Right atrium auricular region (tissue), 2 donors: ENCODE measurements at places on chromosomes 12 and 14. TPM values are rescaled to one million over a fixed set of nuclear protein-coding genes. Genes with fewer than 3 reads are reported as not detected.

DNA sequence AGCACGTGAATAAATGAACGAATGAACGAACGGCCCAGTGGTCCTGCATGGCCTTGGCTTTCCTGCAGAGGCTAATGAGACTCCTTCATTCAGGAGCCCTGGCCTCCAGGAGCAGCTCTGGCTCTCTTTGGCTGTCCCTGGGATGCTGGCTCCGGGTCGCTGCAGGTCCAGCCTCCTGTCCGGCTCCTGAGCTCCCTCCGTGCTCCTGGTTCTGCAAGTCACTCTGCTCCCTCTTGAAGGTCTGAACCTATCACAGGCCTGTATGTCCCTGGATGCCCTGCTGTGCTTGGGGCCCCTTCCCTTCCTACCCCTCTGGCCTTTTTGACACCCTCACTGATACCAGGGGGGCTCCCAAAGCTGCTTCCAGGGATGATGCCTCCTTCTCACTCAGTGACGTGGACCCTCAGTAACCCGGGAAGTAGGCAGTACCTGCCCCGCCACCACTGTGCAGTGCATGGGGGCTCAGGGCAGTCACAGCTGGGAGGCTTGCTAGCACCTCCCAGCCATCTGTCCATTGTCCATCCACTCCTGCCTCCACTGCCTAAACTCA lies 133.7 kb upstream of the C14orf180 start:
- DNase-seq: peak; percentile 21
- H3K4me3 ChIP-seq: no peak overlapping the region
- no peaks in the 10 kb centered on the region for H3K27me3 ChIP-seq
- H3K4me1 ChIP-seq: no peaks in the 10 kb centered on the region
- H3K27ac ChIP-seq: no peak overlapping the region

DNA sequence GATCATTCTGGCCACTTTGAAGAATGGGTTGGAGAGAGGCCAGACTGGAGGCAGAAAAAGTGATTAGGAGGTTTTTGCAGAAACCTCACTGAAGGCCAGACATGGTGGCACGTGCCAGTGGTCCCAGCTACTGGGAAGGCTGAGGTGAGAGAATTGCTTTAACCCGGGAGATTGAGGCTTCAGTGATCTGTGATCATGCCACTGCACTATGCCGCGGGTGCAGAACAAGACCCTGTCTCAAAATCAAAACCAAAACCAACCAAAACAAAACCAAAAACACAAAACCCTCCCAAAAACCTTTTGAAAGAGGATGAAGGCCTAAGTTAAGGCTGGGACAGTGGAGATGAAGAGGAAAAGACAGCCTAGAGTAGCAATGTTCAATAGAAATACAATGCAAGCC lies 15.2 kb upstream of the CFAP54 start:
- no peak for DNase-seq
- H3K4me1 ChIP-seq: no peaks in the 10 kb centered on the region
- no peaks in the 10 kb centered on the region for H3K36me3 ChIP-seq
- H3K27me3 ChIP-seq: no peaks in the 10 kb centered on the region

GRCh38 chr12:126069549-126070165 lies 1004.4 kb downstream of the AACS start:
- H3K27me3 ChIP-seq: no peaks in the 10 kb centered on the region
- no peaks in the 10 kb centered on the region for H3K4me1 ChIP-seq
- DNase-seq: no peak
- H3K36me3 ChIP-seq: no peaks in the 10 kb centered on the region
- no peak overlapping the region for H3K4me3 ChIP-seq
- no peak overlapping the region for H3K27ac ChIP-seq

- no peak for DNase-seq
- H3K4me3 ChIP-seq: no peak overlapping the region
- no peaks in the 10 kb centered on the region for H3K4me1 ChIP-seq
Measured at GRCh38 chr12:99513066-99513465, 134.5 kb upstream of the GARIN6 start.

LRP6 gene
- 21.3 TPM for total RNA-seq

- H3K4me3 ChIP-seq: no peak overlapping the region
- no peak overlapping the region for H3K27ac ChIP-seq
Measured at GRCh38 chr14:36658123-36659009, 3.3 kb upstream of the PAX9 start.

GRCh38 chr12:122312926-122313325 lies 46.6 kb upstream of the VPS33A start:
- H3K4me3 ChIP-seq: no peak overlapping the region
- peaks cover 61% of the 10 kb centered on the region for H3K36me3 ChIP-seq
- no peak for DNase-seq

DNA sequence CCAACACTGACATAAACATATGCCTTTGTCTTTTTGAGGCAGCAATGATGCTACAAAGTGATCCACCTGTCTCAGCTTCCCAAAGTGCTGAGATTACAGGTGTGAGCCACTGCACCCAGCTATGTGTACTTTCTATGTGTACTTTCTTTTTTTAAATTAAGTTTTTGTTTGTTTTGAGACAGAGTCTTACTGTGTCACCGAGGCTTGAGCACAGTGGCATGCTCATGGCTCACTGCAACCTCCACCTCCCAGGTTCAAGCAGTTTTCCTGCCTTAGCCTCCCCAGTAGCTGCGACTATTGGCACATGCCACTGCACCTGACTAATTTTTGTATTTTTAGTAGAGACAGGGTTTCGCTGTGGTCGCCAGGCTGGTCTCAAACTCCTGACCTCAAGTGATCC lies 172.5 kb upstream of the ALG10B start:
- H3K4me1 ChIP-seq: no peaks in the 10 kb centered on the region
- no peak overlapping the region for H3K4me3 ChIP-seq
- no peaks in the 10 kb centered on the region for H3K27me3 ChIP-seq
- no peaks in the 10 kb centered on the region for H3K36me3 ChIP-seq
- no peak overlapping the region for H3K27ac ChIP-seq
- DNase-seq: no peak

- no peaks in the 10 kb centered on the region for H3K4me1 ChIP-seq
- H3K27ac ChIP-seq: no peak overlapping the region
- no peak overlapping the region for H3K4me3 ChIP-seq
- no peaks in the 10 kb centered on the region for H3K36me3 ChIP-seq
- no peak for DNase-seq
Measured at GRCh38 chr14:80017795-80018194, 193.5 kb downstream of the DIO2 start.

- H3K36me3 ChIP-seq: no peaks in the 10 kb centered on the region
- no peak overlapping the region for H3K4me3 ChIP-seq
- no peak overlapping the region for H3K27ac ChIP-seq
- H3K27me3 ChIP-seq: no peaks in the 10 kb centered on the region
- no peaks in the 10 kb centered on the region for H3K4me1 ChIP-seq
- no peak for DNase-seq
Measured at GRCh38 chr12:132218527-132218875, 74.2 kb downstream of the NOC4L start.

CELA1 gene
- total RNA-seq: not detected

SLC6A13 gene
- total RNA-seq: 2.1 TPM

KLRF1 gene
- not detected for total RNA-seq

DNA sequence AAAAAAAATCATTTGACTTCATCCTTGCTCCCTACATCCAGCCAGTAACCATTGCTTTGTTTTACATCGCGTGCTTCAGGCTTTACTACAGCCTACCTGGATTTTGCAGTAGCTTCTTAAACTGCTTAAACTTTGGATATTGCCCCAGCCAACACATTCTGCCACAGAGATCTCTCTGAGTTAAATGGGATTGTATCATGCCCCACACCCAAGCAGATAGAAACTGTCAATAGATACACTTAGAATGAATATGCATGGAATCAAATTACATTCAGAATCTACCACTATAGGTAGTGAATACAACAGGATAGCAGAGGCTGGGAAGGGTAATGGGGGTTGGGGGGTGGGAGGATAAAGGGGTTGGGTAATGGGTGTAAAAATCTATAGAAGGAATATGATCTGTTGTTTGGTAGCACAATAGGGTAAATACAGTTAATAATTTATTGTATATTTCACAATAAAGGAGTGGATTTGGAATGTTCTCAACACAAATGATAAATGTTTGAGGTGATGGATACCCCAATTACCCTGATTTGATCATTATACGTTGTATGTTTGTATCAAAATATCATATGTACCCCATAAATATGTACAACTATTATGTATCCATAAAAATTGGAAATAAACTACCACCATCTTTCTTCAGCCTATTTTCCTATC lies 2.7 kb upstream of the MYRFL start:
- H3K27ac ChIP-seq: no peak overlapping the region
- no peak for DNase-seq
- H3K36me3 ChIP-seq: no peaks in the 10 kb centered on the region
- H3K27me3 ChIP-seq: no peaks in the 10 kb centered on the region

DIO2 gene
- total RNA-seq: 7.3 TPM

GZMH gene
- 0.93 TPM for total RNA-seq

DNA sequence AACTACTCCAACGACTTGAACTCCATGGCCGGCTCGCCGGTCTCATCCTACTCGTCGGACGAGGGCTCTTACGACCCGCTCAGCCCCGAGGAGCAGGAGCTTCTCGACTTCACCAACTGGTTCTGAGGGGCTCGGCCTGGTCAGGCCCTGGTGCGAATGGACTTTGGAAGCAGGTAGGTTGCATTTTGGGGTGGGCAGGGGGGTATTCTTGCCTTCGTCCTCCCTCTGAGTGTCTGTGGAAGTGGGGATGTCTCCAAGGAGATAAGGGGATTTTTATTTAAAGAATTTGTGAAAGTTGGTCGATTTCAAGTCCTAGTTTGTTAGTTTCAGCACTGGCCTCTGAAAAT lies 1.3 kb downstream of the ASCL1 start:
- no peak for DNase-seq
- no peak overlapping the region for H3K4me3 ChIP-seq
- peaks cover 38% of the 10 kb centered on the region for H3K27me3 ChIP-seq
- H3K4me1 ChIP-seq: peaks cover 41% of the 10 kb centered on the region
- H3K27ac ChIP-seq: no peak overlapping the region

SLC7A7 gene
- 28.5 TPM for total RNA-seq

ZDHHC22 gene
- not detected for total RNA-seq

GRCh38 chr12:3137268-3137781 lies 60.1 kb downstream of the TSPAN9 start:
- H3K27me3 ChIP-seq: no peaks in the 10 kb centered on the region
- H3K27ac ChIP-seq: peak overlapping the region; percentile 38
- H3K4me1 ChIP-seq: peaks cover 94% of the 10 kb centered on the region

DNA sequence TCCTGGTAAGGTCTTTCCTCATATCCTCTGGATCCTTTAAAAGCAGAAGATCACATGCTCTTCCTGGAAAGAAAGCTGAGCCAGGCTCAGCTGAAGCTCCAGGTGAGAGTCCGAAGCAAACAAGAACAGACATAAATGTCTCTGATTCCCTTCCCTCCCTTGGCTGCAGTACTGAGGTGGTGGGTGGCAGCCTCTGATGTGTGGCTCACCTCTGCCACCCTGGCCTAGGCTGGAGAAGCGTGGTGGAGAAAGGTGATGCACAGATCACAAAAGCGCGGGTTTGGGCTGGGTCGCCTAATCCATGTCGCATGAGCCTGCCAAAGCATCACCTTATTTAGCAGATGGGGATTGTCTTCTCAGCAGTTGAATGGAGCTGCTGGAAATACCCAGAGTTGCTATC lies 2.8 kb upstream of the KRT76 start:
- H3K36me3 ChIP-seq: no peaks in the 10 kb centered on the region
- H3K27me3 ChIP-seq: no peaks in the 10 kb centered on the region
- DNase-seq: no peak
- no peak overlapping the region for H3K4me3 ChIP-seq
- no peaks in the 10 kb centered on the region for H3K4me1 ChIP-seq

DNA sequence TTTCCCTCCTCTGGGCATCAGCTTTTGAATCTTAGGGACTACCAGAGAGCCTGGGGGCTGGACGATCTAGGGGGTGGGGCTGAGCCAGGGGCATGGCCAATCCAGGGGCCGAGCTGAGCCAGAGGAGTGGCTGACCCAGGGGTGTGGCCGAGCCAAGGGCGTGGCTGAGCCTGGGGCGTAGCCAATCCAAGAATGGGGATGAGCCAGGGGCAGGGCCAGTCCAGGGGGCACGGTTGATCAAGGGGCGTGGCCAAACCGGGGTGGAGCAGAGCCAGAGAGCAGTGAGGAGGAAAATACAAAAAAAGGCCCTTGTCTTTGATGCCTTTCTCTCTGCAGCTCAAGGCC lies 219.3 kb upstream of the NOS1 start:
- H3K36me3 ChIP-seq: no peaks in the 10 kb centered on the region
- no peak for DNase-seq
- H3K4me3 ChIP-seq: no peak overlapping the region
- no peaks in the 10 kb centered on the region for H3K27me3 ChIP-seq
- no peaks in the 10 kb centered on the region for H3K4me1 ChIP-seq
- no peak overlapping the region for H3K27ac ChIP-seq

- no peak overlapping the region for H3K4me3 ChIP-seq
- H3K4me1 ChIP-seq: no peaks in the 10 kb centered on the region
- H3K36me3 ChIP-seq: no peaks in the 10 kb centered on the region
- no peak overlapping the region for H3K27ac ChIP-seq
Measured at GRCh38 chr12:101967506-101967905, 90.1 kb downstream of the DRAM1 start.
